Nasal cavity respiratory epithelium epithelial cell of viscerocranial mucosa (primary cell): ENCODE measurements at places on chromosomes 5 and 9. TPM values are rescaled to one million over a fixed set of nuclear protein-coding genes. Genes with fewer than 3 reads are reported as not detected.

The SLC34A1 gene
- total RNA-seq: 0.14 TPM in 1 of 2 replicates, not detected in the other

The PCDHGA9 gene
- total RNA-seq: 0.34 and 3.8 TPM in 2 replicates

The PCDHGB4 gene
- total RNA-seq: 3.1 and 8.0 TPM in 2 replicates

The INSL4 gene
- not detected in 2 replicates for total RNA-seq

The ABLIM3 gene
- 7.7 and 11.3 TPM in 2 replicates for total RNA-seq

The DDX41 gene
- total RNA-seq: 96.0 and 120 TPM in 2 replicates
